ENCODE measurements at places on chromosomes 2 and 18.
A peak's percentile ranks its signal among the peaks of the same experiment; 100 is the strongest.

DNA sequence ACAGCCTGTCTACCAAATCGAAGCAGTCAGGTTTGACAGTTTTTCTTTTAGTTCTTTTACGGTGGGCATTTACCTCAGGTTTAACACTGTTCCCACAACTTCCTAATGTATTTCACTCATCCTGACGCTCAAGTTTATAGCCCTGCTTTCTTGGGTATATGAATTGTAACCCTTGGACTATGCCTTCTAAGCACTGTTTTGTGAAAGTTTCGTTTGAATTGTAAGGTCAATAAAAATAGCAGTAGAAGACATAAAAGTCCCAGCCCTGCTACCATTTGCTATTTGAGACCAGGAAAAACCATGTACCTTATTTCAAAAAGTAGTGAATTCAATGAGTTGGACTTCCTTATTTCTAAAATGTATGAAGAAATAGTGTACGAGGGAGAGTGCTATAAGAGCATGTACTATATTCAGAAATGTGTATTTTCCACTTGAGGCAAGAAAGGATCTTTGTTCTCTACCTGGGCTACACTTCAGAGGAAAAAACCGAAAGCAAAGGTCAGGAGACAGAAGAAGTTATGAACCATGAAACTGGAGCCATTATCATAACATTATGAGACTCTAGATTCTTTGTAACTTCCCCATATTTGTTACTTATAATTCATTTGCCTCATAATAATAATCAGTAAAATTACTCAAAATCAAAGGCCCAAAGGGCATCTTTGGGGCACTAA is 1.9 kb upstream of the ZC3H15 start:
- no peak for DNase-seq

- no peak for DNase-seq
Measured at GRCh38 chr2:149021761-149022160, 16.7 kb upstream of the LYPD6B start.

DNA sequence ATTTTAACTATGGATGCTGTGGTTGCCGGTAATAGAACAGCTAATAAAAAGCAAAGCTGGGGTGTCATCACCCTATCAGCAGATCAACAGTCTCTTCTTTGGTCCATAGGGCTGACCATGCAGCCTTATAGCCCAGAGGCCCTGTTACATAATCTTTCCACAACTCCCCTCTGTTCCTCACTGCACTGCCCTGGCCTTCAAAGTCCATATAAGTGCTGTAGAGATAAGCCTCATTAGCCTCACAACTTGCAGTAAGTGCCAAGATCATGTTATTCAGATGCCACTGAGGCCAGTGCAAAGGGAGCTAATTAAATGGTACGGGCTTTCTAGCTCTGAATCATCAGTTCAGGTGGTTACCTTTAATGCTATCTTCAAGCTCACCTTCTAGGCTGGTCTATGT is 89.7 kb upstream of the CXCR4 start:
- DNase-seq, result no peak

DNA sequence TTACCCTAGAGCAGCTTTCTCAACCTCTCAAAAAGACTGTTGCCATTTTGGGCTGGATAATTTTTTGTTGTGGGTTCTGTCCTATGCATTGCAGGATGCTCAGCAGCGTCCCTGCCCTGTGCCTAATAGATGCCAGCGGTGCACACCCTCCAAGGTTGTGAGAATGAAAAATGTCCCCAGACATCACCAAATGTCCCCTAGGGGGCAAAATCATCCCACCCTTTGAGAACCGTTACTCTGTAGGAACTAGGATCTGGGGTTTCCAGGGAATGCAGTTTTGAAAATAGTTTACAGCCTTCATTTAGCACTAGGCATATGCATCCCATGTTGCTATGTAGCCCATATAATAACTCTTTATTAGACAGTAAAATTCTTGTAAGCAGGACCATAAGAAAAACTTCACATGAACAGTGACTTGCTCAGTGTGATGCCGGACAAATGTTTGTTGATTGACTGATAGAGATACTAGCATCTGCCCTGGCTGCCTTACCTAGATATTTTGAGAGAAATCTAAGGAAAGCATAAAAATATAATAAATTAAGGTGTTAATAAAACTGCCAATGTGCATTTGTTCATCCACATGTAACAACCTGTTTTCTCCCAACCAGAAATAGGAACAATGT is 79.2 kb upstream of the EPC2 start:
- DNase-seq, result no peak

DNA sequence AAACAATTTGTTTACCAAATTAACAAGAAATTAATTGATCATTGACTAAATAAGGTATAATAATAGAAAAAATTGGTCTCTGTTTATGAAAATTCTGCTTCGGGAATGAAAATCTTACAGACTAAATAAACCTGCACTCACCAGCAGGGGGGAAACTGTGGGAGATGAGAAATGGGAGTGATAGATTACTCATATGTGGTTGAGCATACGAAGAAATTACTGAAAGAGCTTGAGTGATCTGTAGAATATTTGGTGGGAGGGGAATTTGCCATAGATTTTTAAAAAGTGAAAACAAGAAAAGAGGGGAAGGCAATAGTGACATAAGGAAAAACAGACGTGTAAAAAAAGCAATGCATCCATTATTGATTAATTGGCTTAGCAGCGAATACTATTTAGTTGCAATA is 2.2 kb downstream of the HMSD start:
- DNase-seq, result no peak

DNA sequence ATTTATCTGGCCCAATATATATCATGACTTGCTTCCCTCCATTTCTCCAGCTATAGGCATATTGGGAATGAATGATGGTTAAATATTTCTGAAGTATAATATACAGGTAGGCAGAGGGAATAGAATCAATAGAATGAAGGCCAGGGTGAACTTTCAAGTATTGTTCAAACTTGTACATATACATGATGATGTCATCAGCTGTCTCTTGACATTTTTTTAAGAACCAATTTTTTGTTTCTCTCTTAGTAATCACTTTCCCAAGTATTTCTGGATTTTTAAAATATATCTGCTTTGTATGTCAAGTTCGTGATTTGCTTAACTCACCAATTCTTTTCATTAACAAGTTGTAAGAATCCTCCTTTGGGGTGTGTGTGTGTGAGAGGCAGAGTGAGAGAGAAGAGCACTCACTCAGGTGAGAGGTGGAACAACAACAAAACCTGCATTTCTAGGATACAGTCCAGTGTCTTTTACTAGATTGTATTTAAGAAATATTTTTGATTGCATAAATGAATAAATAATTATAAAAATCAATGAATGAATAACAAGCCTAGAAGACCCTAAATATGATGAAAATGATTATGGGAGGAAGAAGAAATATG is 1239.1 kb downstream of the LRP1B start:
- no peak for DNase-seq

DNA sequence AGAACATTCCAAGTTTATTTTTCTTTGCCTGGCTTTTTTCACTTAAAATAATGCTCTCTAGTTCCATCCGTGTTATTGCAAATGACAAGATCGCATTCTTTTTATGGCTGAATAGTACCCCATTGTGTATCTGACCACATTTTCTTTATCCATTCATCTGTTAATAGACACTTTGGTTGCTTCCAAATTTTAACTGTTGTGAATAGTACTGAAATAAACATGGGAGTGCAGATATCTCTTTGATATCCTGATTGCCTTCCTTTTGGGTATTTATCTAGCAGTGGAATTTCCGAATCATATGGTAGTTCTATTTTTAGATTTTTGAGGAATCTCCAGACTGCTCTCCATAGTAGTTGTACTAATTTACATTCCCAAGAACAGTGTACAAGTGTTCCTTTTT is 230.5 kb downstream of the FIGN start:
- DNase-seq, result no peak

- no peak for DNase-seq
Measured at GRCh38 chr2:24454294-24454693, 36.8 kb upstream of the NCOA1 start.

- no peak for DNase-seq
Measured at GRCh38 chr2:86223140-86223926, 24.1 kb downstream of the MRPL35 start.

DNA sequence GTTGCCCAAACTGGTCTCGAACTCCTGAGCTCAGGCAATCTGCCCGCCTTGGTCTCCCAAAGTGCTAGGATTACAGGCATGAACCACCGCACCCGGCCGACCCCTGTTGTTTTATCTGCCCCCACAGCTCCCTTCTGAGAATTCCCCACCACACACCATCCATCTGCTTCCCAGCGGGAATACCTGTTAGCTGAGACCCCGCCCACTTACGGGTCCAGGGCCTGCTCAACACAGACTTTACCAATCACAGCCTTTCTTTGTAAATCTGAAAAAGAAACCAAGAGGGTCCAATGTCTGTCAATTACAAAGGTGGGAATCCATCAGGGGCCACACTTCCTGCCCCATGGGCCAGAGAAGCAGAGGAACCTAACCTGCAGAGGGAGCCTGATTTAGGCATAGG is 14.2 kb upstream of the CABLES1 start:
- DNase-seq, result no peak

- no peak for DNase-seq
Measured at GRCh38 chr18:47470941-47471340, 219.5 kb upstream of the SKOR2 start.

DNA sequence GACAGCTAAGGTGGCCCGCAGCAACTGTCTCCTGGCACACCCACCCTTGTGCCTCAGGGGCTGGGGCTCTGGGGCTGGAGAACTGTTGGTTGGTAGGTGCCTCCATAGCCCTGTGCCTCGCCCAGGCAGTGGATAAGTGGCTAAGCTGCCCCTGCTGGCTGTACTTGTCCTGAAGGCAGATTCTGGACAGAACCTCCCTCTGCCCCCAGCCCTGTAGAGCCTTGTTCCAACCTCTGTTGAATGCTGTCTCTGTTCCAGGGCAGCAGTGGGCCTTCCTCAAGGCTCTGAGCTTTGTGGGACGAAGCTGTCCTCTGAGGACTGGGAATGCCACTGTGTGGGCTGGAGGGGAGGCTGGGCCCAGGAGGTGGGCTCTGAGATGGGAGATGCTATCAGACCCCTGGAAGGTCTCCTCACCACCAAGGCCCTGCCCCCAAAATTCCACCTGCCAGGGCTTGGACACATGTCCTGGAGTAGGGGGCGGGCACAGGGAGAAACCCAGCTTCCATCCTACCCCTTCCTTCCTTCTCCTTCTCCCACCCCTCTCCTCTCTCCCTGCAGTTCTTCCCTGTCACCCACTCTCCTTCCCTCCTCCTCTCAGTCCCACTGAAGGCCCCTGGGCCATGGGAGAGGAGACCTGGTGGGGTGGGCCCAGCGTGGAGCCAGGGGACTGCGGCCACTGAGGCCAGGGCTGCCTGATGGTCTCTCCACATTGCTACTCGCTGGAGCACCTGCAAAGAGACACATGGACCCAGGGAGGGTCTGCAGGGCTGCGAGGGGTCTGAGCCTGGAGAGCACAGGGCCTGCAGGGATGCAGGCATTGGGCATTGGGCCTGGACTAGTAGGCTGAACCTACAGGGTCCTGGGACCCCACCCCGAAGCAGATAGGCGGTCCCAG is 1.7 kb upstream of the PDCD1 start:
- no peak for DNase-seq

GRCh38 chr2:107062599-107063220 is 176.7 kb upstream of the ST6GAL2 start:
- no peak for DNase-seq

DNA sequence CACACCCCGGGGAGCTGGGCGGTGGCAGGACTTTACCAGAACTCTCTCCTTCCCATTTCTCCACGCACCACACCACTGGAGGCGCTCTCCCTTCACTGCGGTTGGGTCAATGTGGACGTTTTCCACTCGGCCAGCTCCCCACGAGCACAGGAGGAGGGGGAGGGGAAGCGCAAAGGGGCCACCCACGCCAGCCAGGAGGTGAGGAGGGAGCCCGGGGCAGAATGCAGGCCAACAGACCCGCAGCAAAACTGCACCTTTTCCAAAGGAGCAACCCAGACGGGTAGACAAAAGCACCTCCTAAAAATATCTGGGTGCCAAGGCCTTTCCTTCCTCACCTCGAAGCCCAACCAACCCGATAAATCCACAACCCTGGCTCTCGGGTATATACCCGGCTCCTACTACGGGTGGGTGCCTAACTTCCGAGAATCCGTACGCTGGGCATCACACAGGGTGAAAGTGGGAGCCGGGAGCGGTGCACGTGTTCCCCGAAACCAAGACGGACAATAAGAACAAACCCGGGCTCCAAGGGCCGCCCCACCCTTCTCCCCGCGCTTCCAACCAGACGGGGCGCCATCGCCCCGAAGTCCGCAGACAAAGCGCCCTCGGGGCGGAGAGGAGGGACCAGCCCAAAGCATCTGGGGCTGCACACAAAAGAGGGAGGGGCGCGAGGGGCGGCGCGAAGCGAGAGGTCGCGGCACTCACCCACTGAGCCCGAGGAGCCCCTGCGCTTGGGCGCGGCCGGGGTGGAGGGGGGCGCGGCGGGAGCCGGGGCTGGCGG is 1.0 kb downstream of the RTN4 start:
- DNase-seq, result peak; percentile 24

DNA sequence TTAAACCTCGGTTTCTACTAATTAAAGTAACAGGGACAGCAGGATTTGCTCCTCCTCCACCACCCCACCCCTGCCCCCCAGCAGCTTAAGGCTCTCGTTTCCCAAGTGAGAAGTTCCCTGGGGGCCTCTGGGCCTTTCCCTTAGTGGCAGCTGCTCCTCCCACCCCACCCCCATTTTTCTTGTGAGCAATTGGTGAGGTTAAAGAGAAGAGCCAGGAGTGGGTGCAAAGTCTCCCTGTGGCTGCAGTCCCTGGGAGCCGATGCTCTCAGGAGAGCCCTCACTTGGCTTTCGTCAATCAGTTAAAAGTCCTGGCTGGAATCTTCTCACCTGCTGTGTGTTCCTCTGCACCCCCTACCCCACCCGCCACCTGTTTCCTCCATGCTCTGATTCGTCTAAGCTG is 48.7 kb upstream of the AGAP1 start:
- no peak for DNase-seq

DNA sequence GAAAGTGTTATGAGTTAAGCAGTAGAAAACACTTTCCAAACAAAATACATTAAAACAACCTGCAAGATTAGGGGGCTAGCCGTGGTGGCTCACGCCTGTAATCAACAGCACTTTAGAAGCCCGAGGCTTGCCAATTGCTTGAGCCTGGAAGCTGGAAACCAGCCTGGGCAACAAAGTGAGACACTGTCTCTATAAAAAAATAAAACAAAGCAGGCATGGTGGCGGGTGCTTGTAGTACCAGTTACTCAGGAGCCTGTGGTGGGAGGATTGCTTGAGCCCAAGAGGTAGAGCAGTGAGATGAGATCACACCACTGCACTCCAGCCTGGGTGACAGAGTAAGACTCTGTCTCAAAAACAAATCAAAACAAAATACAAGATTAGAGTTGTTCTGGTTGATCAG is 208.3 kb downstream of the ERBB4 start:
- DNase-seq, result no peak

DNA sequence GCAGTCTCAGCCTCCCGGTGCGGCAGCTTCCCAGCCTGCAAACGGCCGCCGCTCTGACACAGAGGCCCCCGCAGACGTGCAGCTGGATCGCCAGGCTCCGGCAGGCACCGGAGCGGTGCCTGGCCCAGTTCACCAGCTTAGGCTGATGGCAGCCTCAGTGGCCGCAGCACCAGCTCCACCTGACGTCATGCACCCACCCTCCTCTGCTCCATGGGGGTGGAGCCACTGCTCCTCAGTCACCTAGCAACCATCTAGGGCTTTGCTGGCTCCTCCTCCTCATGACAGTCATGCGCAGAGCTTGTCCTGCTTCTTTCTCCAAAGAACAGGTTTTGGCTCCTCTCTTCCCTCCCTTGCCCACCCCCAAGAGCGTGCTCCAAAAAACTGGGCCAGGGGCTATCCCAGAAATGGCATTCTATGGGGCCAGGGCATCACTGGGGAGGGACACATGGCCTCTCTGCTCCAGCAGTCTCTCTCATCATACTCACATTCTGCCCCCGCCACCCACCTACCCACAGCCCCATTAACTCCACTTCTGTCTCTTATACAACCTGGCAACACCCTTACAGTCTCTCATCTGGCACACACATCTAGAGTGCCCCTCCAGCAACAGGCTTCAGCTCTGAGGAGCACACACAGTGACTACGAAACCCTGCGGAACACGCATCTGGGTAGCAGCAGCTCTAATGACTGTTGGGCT is 5.5 kb downstream of the DCTN1 start:
- no peak for DNase-seq
